CD4-positive, CD25-positive, alpha-beta regulatory T cell (primary cell): ENCODE measurements at places on chromosomes 2 and 18. TPM values are rescaled to one million over a fixed set of nuclear protein-coding genes. Genes with fewer than 3 reads are reported as not detected.

Gene ACTR3
- 328 TPM for total RNA-seq

Gene ZRANB3
- 4.6 TPM for total RNA-seq

Gene RAPH1
- 2.5 TPM for total RNA-seq

Gene NAT8
- total RNA-seq: not detected

Gene RAB27B
- total RNA-seq: 8.5 TPM

Gene TCF23
- not detected for total RNA-seq

Gene MYO1B
- not detected for total RNA-seq

Gene CHRNA1
- total RNA-seq: 0.25 TPM

Gene CYP1B1
- not detected for total RNA-seq

Gene ALPP
- not detected for total RNA-seq

Gene OXER1
- total RNA-seq: not detected

Gene GNLY
- 2.4 TPM for total RNA-seq

Gene UGT1A5
- total RNA-seq: not detected

Gene KIAA1328
- total RNA-seq: 15.4 TPM

Gene ZDBF2
- 26.8 TPM for total RNA-seq

Gene DUSP2
- total RNA-seq: 566 TPM

Gene TFPI
- 1.3 TPM for total RNA-seq

Gene IL1A
- total RNA-seq: 0.17 TPM

Gene PROKR1
- total RNA-seq: not detected

Gene SRD5A2
- total RNA-seq: not detected

Gene MEP1B
- 0.42 TPM for total RNA-seq

Gene POTEE
- total RNA-seq: 0.27 TPM

Gene C2orf80
- not detected for total RNA-seq

Gene AGBL5
- total RNA-seq: 9.5 TPM

Gene DPP10
- not detected for total RNA-seq

Gene CAPN14
- total RNA-seq: 0.20 TPM

Gene ZBTB7C
- total RNA-seq: not detected

Gene FAM161A
- 2.2 TPM for total RNA-seq

Gene CD8B2
- not detected for total RNA-seq

Gene LYPD1
- not detected for total RNA-seq

Gene CD207
- total RNA-seq: not detected

Gene CDH20
- 0.25 TPM for total RNA-seq

Gene HOXD13
- total RNA-seq: not detected

Gene TUBB8B
- total RNA-seq: not detected

Gene EVX2
- total RNA-seq: not detected

Gene ALPI
- total RNA-seq: not detected

Gene NEUROD1
- total RNA-seq: not detected

Gene RMC1
- total RNA-seq: 62.1 TPM

Gene SCN9A
- total RNA-seq: 0.57 TPM

Gene ZNF385B
- not detected for total RNA-seq

Gene TDRD15
- not detected for total RNA-seq

Gene GTF2A1L
- total RNA-seq: not detected
